Kidney (tissue), 22 donors: ENCODE measurements at places on chromosomes 12 and 14. TPM values are rescaled to one million over a fixed set of nuclear protein-coding genes. Genes with fewer than 3 reads are reported as not detected.

ACSS3 gene
- total RNA-seq: 21.2 TPM

DNA sequence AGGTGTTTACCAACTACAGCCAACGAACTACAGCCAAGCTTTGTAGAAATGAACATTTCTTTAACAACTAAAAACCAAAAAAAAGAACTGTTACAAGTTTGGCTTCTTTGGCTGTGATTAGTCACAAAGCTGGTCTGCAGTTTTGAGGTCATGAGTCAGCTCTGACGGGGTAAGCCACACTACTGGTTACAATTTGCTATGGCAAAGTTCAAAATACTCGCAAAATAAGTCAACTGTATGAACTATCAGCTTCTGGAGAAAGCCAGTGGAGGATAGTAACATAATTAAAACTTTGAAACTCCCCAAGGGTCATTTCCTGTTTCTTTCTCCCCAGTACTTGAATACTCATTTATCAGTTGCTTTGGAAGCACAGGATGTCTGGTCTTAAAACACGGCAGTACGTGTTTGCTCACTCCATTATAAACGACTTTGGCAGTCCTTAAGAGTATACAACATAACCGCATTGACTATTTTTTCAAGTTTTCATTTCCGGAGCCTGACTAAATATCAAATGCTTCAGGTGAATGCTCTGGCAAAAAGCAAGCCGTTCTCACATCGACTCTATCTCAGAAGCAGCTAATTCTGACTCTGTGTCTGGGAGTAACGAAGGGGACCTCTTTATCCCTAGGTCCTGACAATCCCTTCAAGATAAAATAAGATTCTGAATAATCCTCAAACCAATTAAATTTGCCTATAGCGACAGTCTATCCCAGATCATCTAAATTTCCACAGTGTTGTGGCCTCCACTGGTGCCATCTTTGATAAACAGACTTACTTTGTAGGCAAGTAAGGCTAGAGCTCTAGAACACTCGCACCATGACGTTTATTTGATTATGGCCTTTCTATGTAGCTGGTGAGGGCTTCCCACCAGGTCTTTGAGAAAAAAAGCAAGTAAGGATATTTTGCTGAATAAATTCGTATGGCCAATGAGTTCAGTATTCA lies 10.6 kb downstream of the PHLDA1 start:
- DNase-seq: peak; percentile 64

MYF6 gene
- not detected for total RNA-seq

NUAK1 gene
- 28.8 TPM for total RNA-seq

MGP gene
- total RNA-seq: 811 TPM

STON2 gene
- 86.6 TPM for total RNA-seq

TSHR gene
- total RNA-seq: 0.98 TPM

GRCh38 chr12:59115526-59115925 lies 195.2 kb upstream of the LRIG3 start:
- DNase-seq: no peak

DNA sequence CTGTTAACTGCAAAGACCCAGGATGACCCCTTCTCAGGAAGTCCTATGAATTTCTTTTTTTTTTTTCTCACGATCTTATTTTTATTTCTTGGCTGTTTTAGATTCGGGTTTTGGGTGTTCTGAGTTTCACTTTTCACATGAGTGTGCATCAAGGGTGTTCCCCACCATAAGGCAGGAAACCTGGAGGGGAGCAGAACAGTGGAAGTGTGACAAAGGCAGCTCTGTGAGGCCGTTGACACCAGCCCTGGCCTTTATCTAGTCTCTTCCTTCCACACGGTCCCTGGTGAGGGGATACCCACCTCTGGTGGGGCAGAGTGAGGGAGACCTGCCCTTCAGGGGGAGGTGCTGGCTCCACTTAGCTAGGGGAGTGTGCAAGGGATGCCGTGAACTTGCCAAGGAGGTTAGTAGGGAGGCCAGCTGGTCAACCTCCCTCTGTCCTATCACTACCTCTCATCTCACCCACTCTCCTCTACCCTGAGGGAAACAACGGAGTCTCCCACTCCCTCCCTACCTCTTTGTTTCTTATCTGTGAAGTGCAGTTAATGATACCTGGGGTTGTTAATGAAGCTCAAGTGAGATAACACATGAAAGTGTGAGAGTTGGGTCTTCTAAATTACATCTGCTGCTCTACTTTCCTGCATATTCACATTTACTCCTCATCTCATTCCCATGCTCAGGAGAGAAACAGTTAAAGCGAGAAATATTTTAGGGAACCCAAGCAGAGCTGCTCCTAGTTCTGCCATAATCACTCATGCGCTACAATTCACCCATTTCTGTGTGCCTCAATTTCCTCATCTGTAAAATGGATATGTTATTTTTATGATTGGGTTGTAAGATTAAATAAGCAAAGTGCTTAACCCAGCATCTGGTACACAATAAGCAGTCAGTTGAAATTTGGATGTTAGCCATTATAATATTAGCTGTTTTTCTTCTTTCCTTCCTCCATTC lies 4.4 kb upstream of the GALNT6 start:
- DNase-seq: no peak

WNT1 gene
- not detected for total RNA-seq

GRCh38 chr14:32190673-32191072 lies 11.2 kb upstream of the RNU6-7 start:
- DNase-seq: no peak

DNA sequence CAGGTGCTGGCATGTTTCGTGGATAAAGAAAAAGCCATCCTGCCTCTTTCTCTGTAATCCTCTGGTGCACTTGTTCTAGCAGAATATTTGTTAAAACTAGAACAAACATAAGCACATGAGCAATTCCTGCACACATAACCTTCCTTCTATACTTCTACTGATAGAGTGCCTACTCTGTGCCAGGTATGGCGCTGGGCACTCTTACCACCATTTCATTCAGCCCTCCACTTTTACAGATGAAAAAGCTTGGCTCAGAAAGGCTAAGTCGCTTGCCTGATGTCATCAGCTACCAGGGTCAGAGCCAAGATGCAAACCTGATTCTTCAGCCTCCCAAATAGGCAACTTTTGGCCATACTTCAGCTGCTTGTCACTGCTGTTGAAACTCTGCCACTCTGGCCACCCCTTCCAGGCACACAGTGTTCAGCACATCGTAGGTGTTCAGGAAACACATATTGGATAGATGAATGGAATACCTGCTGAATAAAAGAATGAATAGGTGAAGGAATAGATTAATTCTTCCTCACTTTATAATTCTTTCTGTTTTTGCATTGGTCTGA lies 10.0 kb upstream of the C14orf132 start:
- DNase-seq: no peak

SLC25A29 gene
- 152 TPM for total RNA-seq

DNA sequence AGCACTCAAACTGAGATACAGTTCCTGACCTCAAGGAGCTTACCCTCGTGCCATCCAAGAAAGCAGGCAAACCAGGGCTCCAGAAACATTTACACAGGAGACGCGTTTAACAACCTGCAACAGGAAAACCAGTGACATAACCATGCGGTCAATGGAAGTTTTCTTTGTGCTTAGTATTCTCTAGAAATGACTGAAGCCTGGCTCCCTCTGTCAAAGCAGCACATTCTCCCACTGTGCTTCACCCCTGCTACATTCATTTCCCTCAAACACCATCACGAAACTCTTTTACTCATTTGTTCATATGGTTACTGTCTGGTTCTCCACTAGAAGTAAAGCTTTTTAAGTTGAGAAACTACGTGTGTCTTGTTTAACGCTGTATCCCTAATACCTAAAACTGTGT lies 161.3 kb upstream of the CCND2 start:
- DNase-seq: no peak

GRCh38 chr14:89578156-89578555 lies 161.1 kb upstream of the FOXN3 start:
- peak; percentile 16 for DNase-seq

- DNase-seq: no peak
These were observed 698.7 kb upstream of the TBX3 start for GRCh38 chr12:115382681-115383080.

- no peak for DNase-seq
These were observed 77.0 kb upstream of the PSMC1 start for GRCh38 chr14:90179357-90179756.

- DNase-seq: no peak
These were observed 3.3 kb downstream of the TBX3 start for GRCh38 chr12:114680604-114681069.

CIROP gene
- not detected for total RNA-seq

- no peak for DNase-seq
These were observed 119.3 kb downstream of the LMNTD1 start for GRCh38 chr12:25433581-25434325.

ANAPC5 gene
- 84.3 TPM for total RNA-seq

DNA sequence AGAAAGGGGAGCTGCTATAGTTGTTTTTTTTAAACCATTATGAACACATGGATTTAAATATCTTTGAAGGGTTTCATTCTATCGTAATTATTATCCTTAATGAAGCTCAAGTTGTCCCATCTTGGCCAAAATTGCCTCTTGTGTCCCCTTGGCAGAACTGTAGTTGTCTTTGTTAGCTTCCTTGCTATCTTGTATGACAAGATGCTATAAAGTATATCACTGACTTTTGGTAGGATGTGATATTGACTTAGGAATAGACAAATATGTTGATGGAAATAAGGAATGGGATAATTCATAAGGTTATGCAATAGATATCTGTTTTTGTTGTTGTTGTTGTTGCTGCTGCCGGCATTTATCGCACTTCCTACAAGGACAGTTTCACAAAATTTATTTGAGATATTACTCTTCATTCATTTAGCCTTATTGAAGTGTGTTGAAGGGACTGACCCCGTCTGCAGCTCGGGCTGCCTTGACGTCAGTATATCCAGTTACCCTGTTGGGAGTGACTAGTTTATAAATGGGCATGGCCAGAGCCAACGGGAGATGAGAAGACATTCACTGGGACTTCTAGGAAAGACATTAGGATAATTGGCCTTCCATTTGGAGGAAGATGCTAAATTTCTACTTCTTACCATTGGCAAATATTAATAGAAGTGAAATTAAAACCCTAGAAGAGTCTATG lies 26.1 kb upstream of the APOLD1 start:
- DNase-seq: no peak

GRCh38 chr12:82176761-82177490 lies 181.3 kb downstream of the CCDC59 start:
- no peak for DNase-seq

DNA sequence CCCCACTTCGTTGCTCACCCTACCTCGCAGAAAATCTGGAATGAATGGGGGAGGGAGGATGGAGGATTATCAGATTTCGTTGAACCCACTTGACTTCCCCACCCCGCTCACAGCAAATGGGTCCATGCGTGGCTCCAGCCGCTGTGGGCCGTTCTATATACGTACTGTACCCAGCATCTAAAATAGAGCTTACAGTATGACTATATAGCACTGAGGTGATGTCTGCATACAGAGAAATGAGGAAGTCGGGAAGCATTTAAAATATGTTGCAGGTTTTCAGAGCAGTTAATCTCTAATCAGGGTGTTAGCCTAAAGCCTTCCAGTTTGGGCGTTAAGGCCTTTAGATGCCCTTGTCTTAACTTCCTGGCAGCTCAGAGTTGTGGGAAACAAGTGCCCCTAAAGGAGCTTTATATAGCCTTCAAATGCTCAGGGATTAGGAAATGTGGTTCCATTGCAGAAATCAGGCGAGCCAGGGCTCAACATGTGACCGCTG lies 1.4 kb downstream of the BICDL1 start:
- no peak for DNase-seq

DNA sequence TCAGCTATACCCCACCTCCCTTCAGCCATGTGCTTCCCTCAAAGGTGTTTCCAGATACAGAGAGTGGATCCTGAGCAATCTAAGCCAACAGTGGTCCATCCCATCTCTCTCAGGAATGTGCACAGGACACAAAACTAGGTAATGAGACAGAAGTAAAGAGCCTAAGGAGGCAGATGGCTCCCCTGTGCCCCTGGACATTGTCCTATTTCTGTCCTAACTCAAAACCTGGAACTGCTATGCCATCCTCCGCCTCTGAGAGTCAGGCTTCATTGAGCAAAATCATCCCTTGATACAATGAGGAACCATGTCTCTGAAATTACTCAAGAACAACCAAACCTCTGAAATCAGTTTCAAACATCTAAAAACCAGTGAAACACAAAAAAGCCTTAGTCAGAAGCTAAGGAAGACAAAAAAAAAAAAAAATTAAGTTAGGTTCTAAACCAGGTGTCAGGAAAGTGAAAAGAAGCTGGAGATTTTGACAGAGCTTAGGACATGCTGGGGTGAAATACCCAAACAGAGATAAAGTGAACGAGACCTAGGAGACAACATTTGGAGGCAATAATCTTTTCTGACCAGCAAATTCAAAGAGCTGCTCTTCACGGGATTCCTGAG lies 200.3 kb upstream of the PLEKHG7 start:
- no peak for DNase-seq

OR4L1 gene
- total RNA-seq: not detected

DNA sequence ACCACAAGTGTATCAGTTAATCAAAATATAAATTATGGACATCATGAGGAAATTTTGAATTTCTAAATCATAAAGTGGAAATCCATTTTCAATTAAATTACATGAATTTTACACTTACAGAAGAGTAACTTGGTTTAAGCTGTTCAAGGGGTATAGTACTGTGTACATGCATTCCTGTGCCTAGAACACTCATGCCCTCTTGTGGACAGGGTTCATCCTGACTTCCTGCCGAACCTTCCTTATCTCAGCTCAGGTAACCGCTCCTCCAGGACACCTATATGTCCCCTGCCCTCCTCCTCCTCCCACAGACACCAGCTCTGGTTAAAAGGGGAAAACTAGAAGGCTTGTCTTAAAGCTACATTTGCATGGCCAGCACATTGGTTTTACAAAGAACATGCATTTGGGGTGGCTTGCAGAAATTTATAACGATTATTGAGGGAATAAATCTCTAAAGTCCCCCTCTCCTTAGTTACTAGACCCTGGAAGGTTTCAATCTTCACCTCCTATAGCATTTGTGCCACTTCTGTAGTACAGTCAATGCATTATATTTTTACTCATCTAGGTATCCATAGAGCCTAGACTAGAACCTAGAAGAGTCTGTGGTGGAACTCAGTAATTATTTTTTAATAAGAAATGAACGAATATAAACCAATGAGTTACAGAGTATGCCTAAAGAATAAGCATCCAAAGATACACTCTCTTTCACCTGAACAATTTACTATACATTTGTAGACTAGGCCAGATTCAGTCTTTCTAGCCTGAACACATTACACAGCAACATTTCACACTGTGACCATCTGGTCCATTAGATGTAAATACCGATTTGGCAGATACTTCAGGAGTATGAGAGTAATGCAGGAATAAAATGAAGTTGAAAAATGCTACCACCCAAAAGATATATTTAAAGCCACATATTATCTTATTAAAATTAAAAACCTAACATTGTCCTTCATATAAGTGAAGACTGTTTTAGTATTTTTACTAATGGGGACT lies 345.6 kb downstream of the PAWR start:
- DNase-seq: no peak

GRCh38 chr12:4215229-4216186 lies 58.1 kb upstream of the CCND2 start:
- DNase-seq: no peak

- DNase-seq: no peak
These were observed 163.3 kb downstream of the TMTC3 start for GRCh38 chr12:88305254-88305890.

DNA sequence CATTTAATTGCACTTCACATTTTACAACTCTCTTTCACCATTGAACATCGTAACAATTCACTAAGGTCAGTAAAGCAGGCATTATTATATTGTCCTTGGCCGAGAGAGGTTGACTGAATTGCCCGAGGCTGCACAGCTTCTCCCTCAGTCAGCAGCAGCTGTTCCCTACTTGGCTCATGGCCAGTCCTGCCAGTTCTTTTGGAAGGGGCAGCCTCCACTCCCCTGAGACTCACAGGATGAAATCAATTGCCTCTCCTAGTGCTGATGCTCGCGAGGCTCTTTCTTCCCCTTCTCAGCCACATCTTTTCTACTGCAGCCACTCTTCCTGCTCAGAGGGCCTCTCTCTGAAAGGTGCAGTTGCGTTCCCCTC lies 79.9 kb upstream of the KCNA1 start:
- DNase-seq: no peak
